SK-N-SH (cell line): ENCODE measurements at places on chromosomes 16 and 17. TPM values are rescaled to one million over a fixed set of nuclear protein-coding genes. Genes with fewer than 3 reads are reported as not detected.

- DNase-seq: no peak
Measured at GRCh38 chr17:34386343-34386696, 23.3 kb upstream of the CCL1 start.

- DNase-seq: no peak
Measured at GRCh38 chr17:67126983-67127382, 82.6 kb downstream of the CACNG1 start.

DNA sequence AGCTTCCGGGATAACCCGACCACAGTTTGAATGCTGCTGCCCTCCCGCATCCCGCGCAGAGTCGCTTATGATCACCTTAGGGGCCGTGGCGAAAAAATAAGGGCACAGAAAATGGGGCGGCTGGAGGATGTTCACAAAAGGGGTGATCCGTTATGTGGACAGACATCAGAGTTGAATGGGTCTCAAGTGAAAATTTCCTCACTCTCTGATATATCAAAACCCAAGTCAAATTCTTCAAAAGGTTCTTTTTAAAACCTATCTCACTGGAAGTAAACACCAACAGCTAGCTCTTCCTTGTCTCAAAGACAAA, 400 bp upstream of the CEP112 start:
- no peak for DNase-seq

DNA sequence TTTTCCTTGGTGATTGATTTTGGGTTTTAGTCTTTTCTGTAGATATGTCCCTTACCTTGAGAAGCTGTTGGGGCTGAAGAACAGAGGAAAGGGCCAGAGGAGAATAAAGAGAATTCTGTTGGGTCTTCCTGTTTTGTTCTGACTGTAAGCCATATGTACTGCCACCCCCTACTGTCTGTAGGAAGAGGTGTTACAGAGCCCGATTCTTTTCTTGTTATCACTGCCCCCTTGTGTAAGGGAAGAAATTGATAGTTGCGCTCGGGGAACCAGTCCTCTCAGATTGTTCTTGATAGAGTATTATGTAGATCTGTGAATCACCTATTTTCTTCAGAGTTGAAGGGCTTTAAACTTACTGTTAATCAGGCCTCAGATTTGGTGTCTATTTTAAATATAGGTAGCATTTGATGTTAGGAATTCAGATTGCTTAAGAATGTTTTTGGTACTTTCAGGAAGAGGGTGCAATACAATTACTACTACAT, 2.4 kb downstream of the TANC2 start:
- peak; percentile 87 for DNase-seq

- no peak for DNase-seq
Measured at GRCh38 chr17:12507026-12507595, 158.6 kb upstream of the MYOCD start.

DNA sequence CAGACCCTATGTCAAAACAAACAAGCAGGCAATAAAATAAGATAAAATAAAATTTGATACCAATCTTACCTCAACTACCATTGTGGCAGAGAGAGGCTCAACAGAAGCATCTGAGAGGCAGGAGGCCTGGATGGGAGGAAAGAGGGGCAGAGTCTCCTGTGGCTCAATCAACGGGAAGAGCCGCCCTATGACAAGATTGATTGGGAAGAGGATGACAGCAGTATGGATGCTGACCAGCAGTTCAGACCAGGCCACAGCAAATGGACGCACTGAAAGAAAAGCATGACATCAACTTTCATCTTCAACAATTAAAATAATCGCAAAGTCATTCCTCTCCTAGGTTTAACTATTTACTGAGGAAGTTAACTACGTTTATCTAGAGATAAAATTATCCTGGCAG, 47.4 kb downstream of the PKD1L3 start:
- no peak for DNase-seq

GRCh38 chr17:68511254-68511670, 968 bp upstream of the PRKAR1A start:
- no peak for DNase-seq

- DNase-seq: peak; percentile 96
Measured at GRCh38 chr17:32486111-32486700, 587 bp upstream of the CDK5R1 start.

GRCh38 chr16:88783391-88784073, 1.5 kb downstream of the PIEZO1 start:
- DNase-seq: no peak

GRCh38 chr16:72508191-72508590, 336.2 kb upstream of the PMFBP1 start:
- DNase-seq: no peak

METRNL gene
- 50.8 and 75.5 TPM in 2 replicates for polyA plus RNA-seq

HS3ST2 gene
- polyA plus RNA-seq: not detected in 2 replicates

ARHGDIG gene
- 4.8 and 4.9 TPM in 2 replicates for polyA plus RNA-seq

NECAB2 gene
- polyA plus RNA-seq: 0.54 and 0.58 TPM in 2 replicates

NEK8 gene
- 6.0 and 11.0 TPM in 2 replicates for polyA plus RNA-seq

ATP2A3 gene
- 1.9 and 2.1 TPM in 2 replicates for polyA plus RNA-seq

ABCC11 gene
- 0.07 and 0.16 TPM in 2 replicates for polyA plus RNA-seq

TBC1D3H gene
- polyA plus RNA-seq: not detected in 2 replicates

FBXO31 gene
- polyA plus RNA-seq: 14.2 and 15.3 TPM in 2 replicates
